ENCODE measurements at places on chromosomes 2 and 18.

- DNase-seq, result no peak
Observed at GRCh38 chr2:36203366-36203765, 152.2 kb upstream of the CRIM1 start.

- DNase-seq, result no peak
Observed at GRCh38 chr2:86280191-86280667, 57.2 kb downstream of the REEP1 start.

GRCh38 chr2:29950481-29950880 lies 29.1 kb upstream of the ALK start:
- no peak for DNase-seq

DNA sequence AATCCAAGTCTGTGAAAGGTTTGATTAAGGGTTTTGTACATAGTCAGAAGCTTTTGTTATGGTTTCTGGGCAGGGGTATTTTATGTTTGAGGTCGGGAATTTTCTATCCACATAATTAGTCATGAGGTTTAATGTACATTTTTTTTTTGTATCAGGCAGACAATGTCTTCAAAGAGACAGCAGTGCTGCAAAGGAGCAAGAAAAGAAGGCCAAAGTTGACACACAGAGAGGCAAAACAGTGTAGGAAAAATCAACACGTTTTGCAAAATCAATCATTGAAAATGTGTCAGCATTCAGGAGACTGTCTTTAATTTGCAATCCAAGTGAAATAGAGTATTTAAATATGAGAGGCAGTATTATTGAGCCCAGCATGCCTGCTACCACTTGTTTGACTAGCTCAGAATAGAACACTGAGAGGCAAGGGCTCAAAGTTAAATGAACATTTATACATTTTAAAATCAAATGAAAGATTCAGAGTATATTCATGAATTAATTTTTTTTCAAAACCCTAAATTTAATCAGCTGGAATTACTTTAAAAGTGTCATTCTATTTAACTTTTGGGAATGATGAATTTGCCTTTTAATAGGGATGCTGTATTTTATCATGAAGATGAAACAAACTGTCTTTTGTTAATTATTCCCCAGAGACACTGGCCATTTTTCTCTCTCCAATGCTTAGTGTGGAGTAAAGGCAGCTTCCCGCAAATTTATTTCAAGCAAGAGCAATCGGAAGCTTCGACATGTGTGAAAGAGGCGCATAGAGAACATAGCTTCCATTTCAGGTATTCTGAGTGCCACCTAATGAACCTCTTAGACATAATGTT lies 11.3 kb downstream of the VRK2 start:
- no peak for DNase-seq

DNA sequence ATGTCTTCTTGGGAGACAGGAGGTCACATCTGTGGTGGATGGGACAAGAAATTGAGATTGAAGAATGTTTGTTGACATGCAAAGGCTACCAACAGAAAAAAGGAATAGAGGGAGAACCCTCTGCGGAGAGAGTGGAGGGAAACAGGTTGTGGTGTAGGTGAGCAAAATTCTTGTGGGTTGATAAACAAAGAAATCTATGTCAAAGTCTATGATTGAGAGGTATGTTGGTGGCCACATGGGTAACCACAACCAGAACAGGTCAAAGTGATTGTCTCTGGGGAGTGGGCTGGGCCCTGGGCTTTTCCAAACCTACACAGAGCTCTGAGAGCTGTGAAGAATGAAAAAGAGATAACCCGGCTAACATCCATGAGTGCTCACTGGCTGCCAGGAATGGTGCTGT lies 62.8 kb upstream of the NCK2 start:
- no peak for DNase-seq

DNA sequence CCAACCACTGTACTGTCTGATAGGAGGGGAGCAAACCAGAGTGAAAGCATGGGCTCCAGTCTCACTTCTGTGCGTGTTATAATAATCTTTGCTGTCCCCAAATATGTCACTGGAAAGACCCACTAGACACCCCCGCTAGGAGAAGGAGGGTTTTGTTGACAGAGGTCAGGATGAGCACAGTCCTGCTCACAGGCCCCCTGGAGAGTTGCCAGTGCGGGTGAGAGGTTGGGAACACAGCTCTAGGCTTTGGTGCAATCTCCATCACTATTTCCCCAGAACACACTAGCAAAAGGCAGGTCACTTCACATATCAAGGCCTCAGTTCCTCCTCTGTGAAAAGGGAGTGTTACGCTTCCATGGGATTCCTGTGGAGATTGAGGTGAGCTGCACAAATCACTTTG lies 9.7 kb downstream of the XDH start:
- DNase-seq, result no peak

DNA sequence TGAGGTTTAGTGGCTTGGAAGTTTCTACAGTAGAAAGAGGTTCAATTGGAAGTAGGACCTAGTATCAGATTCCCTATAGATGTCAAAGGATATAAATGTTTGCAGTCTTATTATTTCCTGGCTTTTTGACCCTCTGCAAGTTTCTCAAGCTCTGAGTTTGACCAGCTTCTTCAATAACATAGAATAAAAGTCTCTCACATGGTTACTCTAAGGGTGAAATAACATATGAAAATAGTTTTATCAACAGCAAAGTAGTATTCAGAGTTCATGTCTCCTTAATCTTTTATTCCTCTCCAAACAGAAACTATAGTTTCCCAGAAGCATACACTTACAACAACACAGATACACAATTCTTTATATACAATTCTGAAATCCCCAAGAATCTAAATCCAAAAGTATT lies 132.9 kb upstream of the RND3 start:
- no peak for DNase-seq

Data from DMS53 (cell line).